ENCODE measurements at places on chromosomes 13 and 19. TPM values are rescaled to one million over a fixed set of nuclear protein-coding genes. Genes with fewer than 3 reads are reported as not detected.

DNA sequence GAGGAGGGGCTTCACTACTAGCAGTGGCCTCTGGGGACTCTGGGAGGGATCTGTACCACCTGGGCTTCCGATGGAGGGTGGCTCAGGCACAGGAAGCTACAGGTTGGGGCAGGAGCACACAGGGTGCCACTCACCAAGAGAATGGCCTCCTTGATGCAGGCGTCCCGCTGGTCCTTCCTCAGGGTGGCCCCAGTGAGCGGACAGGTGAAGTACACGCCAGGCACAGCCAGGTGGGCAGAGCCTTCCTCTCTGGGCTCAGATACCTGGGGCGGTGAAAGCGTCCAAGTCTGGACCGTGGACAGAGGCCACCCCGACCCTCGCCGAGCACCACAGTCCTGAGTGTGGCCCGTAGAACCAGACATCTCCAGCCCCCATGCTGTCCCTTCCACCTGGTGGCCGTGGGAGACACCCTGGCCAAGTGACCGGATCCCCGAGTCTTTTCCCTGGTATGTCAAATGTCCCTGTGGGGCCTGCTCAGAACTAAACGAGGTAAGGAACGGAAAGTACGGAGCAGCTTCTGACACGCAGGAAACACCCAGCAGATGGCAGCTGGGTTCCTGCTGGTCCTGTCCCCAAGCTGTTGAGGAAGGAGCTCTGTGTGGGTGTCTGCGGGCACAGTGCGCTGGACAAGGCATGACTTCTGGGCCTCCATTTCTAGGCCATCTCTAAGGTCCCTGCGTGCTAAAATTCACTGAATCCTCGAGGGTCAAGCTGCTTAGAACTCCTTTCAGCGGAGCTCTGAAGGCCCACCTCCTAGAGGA, 5.2 kb downstream of the UBXN6 start:
- DNase-seq, result no peak

SOX21 gene
- total RNA-seq, result not detected

IL12RB1 gene
- total RNA-seq, result 110 TPM

- DNase-seq, result peak; percentile 83
Observed at GRCh38 chr19:10259162-10259905, 7.3 kb downstream of the MRPL4 start.

LILRA1 gene
- not detected for total RNA-seq

PCDH8 gene
- not detected for total RNA-seq
